ENCODE measurements at places on chromosomes 16 and 17.

- no peak for DNase-seq
These were observed 191.1 kb downstream of the MAP2K6 start for GRCh38 chr17:69605571-69605970.

GRCh38 chr17:18004345-18004744 is 31.7 kb downstream of the DRC3 start:
- DNase-seq = no peak

DNA sequence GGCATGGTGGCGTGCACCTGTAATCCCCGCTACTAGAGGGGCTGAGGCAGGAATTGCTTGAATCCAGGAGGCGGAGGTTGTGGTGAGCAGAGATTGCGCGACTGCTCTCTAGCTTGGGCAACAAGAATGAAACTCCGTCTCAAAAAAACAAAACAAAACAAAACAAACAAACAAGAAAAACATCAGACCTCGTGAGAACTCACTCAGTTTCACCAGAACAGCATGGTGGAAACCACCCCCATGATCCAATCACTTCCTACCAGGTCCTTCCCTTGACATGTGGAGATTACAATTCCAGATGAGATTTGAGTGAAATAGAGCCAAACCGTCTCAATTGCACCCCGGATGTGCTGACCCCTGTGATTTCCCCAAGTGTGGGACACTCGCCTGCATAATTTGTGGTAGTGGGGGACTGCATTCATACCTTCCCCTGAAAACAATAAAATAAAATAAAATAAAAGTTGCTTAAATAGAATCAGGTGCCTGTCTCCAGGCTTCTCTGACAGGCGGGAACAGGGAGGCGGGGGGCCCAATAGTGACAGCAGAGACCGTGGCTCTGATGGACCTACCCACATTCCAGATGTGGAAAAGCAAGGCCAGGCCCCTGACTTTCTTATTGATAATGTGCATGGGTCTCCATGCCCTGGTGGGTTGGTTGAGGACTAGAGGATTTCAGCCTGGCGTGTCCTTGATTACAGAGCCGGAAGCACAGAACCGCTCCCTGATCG is 13.1 kb downstream of the ZSCAN10 start:
- DNase-seq = no peak

- DNase-seq = no peak
These were observed 14.7 kb downstream of the RABEP2 start for GRCh38 chr16:28910086-28911031.

- no peak for DNase-seq
These were observed 228.8 kb upstream of the AXIN2 start for GRCh38 chr17:65790241-65790640.

- DNase-seq = no peak
These were observed 595.6 kb upstream of the KIF2B start for GRCh38 chr17:53227111-53227510.

- DNase-seq = no peak
These were observed 395 bp downstream of the STXBP4 start for GRCh38 chr17:54968988-54969332.

DNA sequence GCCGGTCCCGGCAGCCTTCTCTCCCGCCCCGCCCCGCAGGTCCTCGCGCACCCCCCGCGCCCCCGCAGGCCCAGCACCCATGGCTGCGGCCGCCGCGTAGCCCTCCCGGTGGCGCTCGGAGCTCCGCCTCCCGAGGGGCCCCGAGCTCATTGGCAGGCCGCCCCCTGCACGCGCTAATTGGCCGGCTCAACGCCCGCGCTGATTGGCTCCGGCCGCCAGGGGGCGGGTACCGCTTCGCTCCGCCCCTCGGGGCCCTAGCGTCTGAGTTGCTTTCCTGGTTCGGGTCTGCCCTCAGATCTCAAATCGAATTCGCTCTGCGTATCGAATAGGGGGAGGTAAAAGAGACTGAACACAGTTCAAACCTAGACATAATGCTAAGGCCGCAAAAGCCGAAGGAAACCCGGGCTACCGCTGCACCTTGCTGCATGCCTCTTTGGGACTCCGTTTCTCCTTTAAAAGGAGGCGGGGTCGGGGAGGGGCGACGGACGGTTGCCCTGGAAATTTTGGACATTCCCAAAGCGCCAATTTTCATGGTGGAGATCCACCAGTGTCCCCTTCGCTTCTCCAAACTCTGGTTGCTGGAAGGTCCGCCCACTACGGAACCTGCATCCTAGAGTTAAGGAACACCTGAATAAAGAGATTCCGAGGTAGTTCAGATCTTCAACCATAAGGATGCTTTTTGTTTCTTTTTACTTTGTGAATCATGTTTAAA is at the start of gene DEXI:
Gene DEXI, minus strand, starts transcription at position 117 of the 712 bp plus-strand sequence. CDS start 463 bp downstream, outside the sequence.
- peak; percentile 98 for DNase-seq

DNA sequence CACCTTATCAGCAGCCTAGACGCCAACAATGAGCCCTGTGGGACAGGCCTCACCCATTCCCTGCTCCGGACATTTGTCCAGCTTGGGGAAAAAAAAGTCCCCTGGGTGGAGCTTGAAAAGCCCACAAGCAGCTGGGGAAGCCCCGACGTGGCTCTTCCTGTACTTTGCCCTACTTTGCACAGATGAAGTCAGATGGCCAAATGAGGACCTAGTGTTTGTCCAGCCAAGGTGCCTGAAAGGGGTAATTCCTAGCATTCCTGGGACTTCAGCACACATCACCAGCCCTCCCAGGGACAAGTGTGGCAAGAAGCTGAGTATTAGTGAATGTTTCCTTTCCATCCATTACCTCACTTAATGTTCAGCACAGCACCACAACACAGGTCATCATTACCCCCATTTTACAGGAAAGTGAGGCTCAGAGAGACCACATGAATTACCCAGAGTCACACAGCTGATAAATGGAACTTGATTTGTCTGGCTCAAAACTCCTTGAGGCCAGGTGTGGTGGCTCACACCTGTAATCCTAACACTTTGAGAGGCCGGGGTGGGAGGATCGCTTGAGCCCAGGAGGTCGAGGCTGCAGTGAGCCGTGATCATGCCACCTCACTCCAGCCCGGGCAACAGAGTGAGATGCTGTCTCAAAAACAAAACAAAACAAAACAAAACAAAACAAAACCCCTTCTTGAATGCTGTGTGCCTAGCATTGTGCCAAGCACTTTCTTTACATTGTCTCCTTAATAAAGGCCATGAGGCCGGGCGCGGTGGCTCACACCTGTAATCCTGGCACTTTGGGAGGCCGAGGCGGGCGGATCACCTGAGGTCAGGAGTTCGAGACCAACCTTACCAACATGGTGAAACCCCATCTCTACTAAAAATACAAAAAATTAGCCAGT is 19.9 kb upstream of the PLLP start:
- no peak for DNase-seq

GRCh38 chr16:82995924-82996441 is 369.2 kb downstream of the CDH13 start:
- DNase-seq = no peak

- DNase-seq = peak; percentile 89
These were observed 3.0 kb downstream of the UBALD2 start for GRCh38 chr17:76268015-76268749.

GRCh38 chr17:65394811-65395472 is 166.5 kb downstream of the AXIN2 start:
- no peak for DNase-seq

DNA sequence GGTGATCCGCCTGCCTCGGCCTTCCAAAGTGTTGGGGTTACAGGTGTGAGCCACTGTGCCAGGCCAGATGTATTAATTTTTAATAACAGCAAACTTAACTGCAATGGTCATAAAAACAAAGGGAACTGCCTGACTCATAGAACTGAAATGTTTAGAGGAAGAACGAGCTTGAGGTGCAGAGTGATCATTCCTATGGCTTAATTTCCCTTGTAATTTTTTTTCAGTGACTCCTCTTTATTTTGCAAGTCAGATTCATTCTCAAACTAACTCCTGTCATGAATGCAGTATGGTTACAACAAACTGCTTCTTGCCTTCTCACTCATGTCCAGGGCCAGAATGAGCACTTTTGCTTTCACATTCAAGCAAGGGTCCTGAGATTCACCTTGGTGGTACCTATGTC is 231.3 kb downstream of the HAPSTR1 start:
- DNase-seq = no peak
